Stimulated activated CD4-positive, alpha-beta T cell treated with anti-CD3 and anti-CD28 coated beads, TNF-alpha, amount 100 ng/mL, for 1 hour (primary cell): ENCODE measurements at places on chromosomes 2 and 18.
A peak's percentile ranks its signal among the peaks of the same experiment; 100 is the strongest.

GRCh38 chr2:226828191-226828590 is 7.7 kb upstream of the RHBDD1 start:
- DNase-seq = no peak

DNA sequence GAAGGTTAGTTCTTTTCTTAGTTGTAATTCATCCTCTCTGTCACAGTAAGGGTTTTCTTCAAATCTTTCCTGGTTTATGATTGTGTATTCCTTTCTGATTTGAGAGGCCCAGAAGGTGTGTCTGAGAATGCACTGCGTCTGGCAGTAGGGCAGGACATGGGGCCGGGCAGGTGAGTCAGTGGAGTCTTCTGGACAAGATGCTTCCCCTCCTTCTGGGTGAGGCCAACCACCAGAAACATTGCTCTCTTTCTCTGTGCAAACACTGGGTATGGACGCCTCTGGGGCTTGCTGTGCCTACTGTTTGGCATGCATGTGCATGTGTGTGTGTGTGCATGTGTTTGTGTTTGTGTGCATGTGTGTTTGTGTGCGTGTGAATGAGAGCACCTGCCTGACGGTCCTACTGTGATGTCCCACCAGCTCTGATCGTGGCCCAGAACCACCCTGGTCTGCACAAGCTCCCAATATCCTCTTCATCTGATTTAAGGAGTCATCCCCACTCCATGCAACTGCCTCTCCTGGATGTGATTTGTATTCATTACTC is 93.2 kb upstream of the DLX2 start:
- DNase-seq = no peak

GRCh38 chr2:183034806-183035205 is 3.5 kb downstream of the NCKAP1 start:
- no peak for DNase-seq

DNA sequence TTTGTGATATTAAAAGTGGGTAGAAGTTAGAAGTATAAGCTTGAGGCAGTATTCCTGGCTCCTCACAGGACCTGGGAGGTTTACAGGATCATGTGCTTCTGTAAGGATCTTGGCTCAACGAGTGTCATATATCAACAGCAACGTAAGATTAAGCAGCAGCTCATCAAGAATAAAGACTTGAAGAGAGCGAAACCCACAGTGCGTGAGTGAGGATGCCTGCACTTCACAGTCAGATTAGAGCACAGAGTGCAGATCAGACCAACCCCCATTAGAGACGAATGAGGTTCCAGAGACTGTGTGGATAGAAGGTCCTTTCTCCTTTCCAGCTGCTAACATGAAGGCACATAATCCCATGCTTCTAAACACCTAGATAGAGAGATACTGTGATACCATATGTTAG is 1656.7 kb upstream of the NXPH2 start:
- no peak for DNase-seq

- no peak for DNase-seq
These were observed 70.7 kb downstream of the TBC1D8 start for GRCh38 chr2:101080211-101081068.

DNA sequence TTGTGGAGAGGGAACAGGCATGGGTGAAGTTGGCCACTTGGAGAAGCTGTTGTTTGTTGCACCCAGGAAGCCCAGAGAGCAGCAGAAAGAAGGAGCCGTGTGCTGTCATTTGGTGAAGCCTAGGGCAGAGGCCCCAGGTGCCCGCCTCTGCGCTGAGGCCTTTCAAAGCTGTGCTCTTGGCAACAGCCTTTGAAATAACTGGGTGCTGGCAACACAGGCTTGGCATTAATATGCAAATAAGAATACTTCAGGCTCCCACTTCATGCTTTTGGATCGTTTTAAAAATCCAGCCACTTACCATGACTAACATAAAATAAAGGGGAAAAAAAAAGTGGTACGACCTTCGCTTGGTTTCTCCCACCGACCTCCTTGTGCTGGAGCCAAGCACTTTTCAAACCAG is 41.1 kb downstream of the DHRS9 start:
- DNase-seq = no peak

GRCh38 chr2:27262379-27263286 is at the start of gene SLC30A3:
TSS of gene SLC30A3 (minus strand) at chr2:27263047. CDS start at chr2:27262906, 141 bp downstream.
- peak; percentile 56 for DNase-seq

DNA sequence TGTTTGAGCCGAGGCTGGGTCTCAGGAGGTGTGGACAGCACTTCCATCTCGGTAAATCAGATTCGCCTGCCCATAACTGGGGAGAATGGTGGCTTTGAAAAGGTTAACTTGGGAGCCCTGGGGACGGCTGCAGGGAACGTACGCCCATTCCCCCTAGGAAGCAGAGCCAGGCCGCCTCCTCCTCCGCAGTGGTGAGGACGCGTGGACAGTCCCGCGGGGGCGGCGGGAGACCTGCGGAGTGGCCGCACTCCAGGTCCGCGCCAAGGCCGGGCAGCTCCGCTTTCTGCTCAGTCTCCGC is 845 bp upstream of the MYCN start:
- DNase-seq = peak; percentile 35
